Astrocyte (in vitro differentiated cells and primary cell): ENCODE measurements at places on chromosomes 7 and 10. TPM values are rescaled to one million over a fixed set of nuclear protein-coding genes. Genes with fewer than 3 reads are reported as not detected.

The ELMO1 gene
- total RNA-seq: 17.8 and 20.4 TPM in 2 replicates

The SMURF1 gene
- total RNA-seq: 36.9 and 44.7 TPM in 2 replicates

The ZYX gene
- 477 and 523 TPM in 2 replicates for total RNA-seq

The C10orf67 gene
- 0.27 and 0.46 TPM in 2 replicates for total RNA-seq

The SPAM1 gene
- not detected in 2 replicates for total RNA-seq

The SPACDR gene
- total RNA-seq: 2.5 and 2.6 TPM in 2 replicates

The ATOH7 gene
- 0.19 TPM in 1 of 2 replicates, not detected in the other for total RNA-seq

The PRRT4 gene
- total RNA-seq: 0.62 and 0.93 TPM in 2 replicates

The LGI1 gene
- total RNA-seq: 0.41 and 2.0 TPM in 2 replicates

The SEMA3A gene
- 22.0 and 31.3 TPM in 2 replicates for total RNA-seq

The VWDE gene
- 0.77 and 1.8 TPM in 2 replicates for total RNA-seq

DNA sequence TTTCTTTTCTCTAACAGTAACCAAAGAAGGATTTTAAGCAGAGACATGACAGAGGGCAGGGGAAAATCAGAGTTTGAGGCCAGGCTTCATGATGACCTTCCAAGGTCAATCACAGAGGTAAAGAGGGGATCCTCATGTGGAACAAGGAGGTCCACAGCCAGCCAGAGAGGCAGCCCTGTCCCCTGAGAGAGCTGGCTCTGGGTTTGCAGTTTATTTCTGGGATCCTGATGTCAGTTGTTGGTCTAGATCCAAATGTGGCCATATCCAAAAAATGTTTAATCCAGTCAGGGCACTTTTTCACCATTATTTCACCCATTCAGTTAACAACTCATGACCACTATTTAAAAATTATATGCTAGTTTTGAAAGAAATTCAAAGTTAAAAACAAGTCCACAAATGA, 45.6 kb downstream of the GPR141 start:
- no peaks in the 10 kb centered on the region for H3K4me1 ChIP-seq
- DNase-seq: no peak
- no peak overlapping the region for H3K4me3 ChIP-seq
- H3K27ac ChIP-seq: no peak overlapping the region

- no peak for DNase-seq
- no peaks in the 10 kb centered on the region for H3K36me3 ChIP-seq
- H3K4me3 ChIP-seq: no peak overlapping the region
Observed at GRCh38 chr7:127322351-127322750, 69.6 kb upstream of the GRM8 start.

GRCh38 chr7:113087071-113087998, 708 bp upstream of the GPR85 start:
- DNase-seq: peak; percentile 94
- no peaks in the 10 kb centered on the region for H3K27me3 ChIP-seq
- peaks cover 8% of the 10 kb centered on the region for H3K4me1 ChIP-seq
- H3K4me3 ChIP-seq: peak overlapping the region; percentile 70
- H3K27ac ChIP-seq: peak overlapping the region; percentile 99

- H3K36me3 ChIP-seq: no peaks in the 10 kb centered on the region
- no peaks in the 10 kb centered on the region for H3K4me1 ChIP-seq
- H3K27ac ChIP-seq: no peak overlapping the region
- DNase-seq: no peak
Observed at GRCh38 chr7:30852308-30852684, 59.4 kb upstream of the AQP1 start.

- no peak overlapping the region for H3K4me3 ChIP-seq
- H3K4me1 ChIP-seq: no peaks in the 10 kb centered on the region
- no peaks in the 10 kb centered on the region for H3K36me3 ChIP-seq
- no peak for DNase-seq
Observed at GRCh38 chr10:23945845-23946244, 263.1 kb upstream of the KIAA1217 start.

DNA sequence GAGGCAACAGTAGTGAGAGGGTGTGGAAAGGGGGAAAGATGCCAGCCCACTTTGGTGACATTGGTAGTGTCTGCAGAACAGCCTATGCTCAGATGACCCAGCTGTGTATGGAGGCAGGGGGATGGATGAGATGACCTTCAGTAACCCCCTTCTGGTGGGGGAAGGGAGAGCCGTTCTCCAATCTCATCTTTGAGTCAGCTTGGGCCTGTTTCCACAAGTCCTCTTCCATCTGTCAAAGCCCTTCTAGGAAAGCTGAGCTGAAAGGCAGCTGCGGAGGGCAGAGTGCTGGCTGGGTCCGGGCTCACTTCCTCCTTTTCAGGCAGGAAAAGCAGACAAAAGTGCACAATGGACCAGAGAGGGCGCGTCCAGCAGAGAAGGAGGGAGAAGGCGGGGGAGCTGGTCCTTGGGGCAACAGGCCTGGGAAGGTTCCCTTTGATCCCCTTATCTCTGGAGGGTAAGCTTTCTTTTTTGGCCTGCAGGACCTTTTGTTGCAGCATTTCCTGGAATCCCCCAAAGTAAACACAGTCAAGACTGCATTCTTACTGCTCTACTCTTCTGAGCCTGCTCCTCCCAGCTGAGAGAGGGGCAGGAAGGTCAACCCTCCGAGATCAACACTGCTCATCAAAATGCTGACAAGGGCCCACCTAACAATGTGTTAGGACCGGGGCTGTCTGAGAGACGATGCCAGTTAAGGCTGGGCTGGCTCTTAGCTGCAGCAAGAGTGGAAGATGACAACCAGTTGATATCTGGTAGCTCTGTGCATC, 1.2 kb upstream of the LRMDA start:
- no peak for DNase-seq
- H3K27me3 ChIP-seq: peaks cover 23% of the 10 kb centered on the region
- no peak overlapping the region for H3K27ac ChIP-seq
- H3K36me3 ChIP-seq: no peaks in the 10 kb centered on the region
- H3K4me1 ChIP-seq: peaks cover 10% of the 10 kb centered on the region

DNA sequence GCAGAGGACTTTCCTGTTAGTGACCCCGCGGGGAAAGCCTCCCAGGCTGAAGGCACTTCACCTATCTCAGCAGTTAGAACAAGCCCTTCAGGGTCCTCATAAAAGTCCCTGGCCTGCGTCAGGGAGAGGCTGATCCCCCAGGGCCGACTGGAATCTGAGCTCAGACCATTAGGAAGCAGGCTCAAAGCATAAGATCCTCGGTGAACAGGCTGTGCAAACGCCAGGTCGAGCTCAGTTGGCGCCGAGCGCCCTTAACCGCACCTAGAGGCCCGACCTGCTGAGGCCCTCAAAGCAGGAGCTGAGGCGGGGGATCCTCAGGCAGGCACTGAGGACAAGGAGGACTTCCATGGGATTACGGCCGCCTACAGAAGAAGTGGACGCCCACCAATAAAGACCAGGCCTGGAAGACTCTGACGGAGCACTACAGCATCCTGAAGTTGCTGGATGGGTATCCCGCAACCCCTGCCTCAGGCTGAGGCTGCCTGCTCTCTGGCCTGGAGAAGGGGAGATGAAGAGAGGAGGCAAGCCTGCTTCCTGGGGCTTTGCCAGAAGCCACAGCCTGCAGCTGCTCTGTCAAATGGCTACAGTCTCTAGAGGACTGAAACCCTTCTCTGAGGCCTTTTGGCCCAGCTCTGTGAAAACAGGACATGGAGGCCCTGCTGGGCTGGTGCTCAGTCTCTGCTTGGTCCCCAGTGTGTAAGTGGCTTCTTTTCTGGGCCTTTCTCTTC, 29.9 kb downstream of the LIPJ start:
- DNase-seq: no peak
- no peaks in the 10 kb centered on the region for H3K27me3 ChIP-seq
- no peak overlapping the region for H3K27ac ChIP-seq
- no peaks in the 10 kb centered on the region for H3K36me3 ChIP-seq
- H3K4me1 ChIP-seq: no peaks in the 10 kb centered on the region

GRCh38 chr10:51326174-51326573, 251.9 kb downstream of the PRKG1 start:
- DNase-seq: no peak
- H3K4me1 ChIP-seq: no peaks in the 10 kb centered on the region
- H3K27me3 ChIP-seq: no peaks in the 10 kb centered on the region
- H3K27ac ChIP-seq: no peak overlapping the region

DNA sequence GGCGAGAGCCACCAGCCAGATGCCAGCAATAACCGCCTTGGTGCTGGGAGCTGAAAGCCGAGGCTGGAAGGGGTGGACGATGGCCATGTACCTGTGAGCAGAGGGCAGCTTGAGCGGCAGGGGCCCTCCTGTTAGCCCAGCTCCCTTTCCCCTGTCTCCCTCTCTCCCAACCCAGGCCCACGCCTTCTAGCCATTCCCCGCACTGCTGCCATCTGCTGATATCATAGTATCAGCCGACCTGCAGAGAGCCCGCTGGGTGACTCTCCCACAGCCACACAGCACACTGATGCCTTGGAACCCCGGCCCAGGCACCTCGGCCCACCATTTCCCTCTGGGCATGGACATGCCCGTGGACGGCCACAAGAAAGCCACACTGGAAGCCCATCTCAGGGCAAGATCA, 1.7 kb downstream of the TACR2 start:
- no peak overlapping the region for H3K27ac ChIP-seq
- H3K36me3 ChIP-seq: no peaks in the 10 kb centered on the region
- no peaks in the 10 kb centered on the region for H3K4me1 ChIP-seq
- H3K4me3 ChIP-seq: no peak overlapping the region
- peaks cover 3% of the 10 kb centered on the region for H3K27me3 ChIP-seq
- DNase-seq: no peak

GRCh38 chr7:156194813-156195212, 382.6 kb upstream of the SHH start:
- H3K4me3 ChIP-seq: no peak overlapping the region
- DNase-seq: no peak
- H3K36me3 ChIP-seq: no peaks in the 10 kb centered on the region
- H3K27ac ChIP-seq: no peak overlapping the region
- no peaks in the 10 kb centered on the region for H3K27me3 ChIP-seq
- no peaks in the 10 kb centered on the region for H3K4me1 ChIP-seq

DNA sequence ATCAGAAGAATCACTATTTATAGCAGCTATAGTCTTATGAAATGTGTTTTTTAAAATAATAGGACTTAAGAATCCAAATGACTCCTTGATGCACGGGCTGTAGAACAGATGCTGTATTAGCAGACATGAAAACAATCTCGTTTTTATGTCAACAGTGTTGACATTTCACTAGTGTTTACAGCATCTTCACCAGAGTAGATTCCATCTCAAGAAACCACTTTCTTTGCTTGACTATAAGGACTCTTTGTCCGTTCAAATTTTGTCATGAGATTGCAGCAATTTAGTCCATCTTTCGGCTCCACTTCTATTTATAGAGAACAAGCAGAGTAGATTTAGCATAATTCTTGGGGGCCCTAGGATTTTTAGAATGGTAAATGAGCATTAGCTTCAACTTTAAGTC, 295.1 kb downstream of the EXOC4 start:
- H3K27ac ChIP-seq: no peak overlapping the region
- no peaks in the 10 kb centered on the region for H3K36me3 ChIP-seq
- no peak overlapping the region for H3K4me3 ChIP-seq

GRCh38 chr10:44384601-44385025, 284 bp downstream of the CXCL12 start:
- H3K36me3 ChIP-seq: peaks cover 2% of the 10 kb centered on the region
- peak overlapping the region; percentile 61 for H3K4me3 ChIP-seq
- no peak overlapping the region for H3K27ac ChIP-seq
- no peak for DNase-seq
- H3K27me3 ChIP-seq: peaks cover 4% of the 10 kb centered on the region

DNA sequence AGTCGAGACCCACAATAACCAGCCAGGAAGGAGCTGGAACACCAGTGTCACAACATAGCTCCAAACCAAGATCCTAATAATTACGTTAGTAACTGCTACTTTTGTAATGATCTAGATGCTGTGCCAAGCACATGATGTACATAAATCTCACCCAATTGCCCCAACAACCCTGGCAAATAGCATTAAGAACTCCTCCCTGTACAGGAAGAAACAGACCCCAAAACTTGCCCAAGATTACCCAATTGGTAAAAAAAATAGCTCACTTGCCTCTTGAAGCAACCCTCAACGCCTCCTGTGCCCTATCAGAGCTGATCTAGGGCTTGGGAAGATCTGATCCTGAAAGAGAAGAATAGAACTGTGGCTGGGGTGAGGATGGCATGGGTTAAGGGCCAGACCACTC, 628.7 kb upstream of the AUTS2 start:
- peaks cover 2% of the 10 kb centered on the region for H3K4me1 ChIP-seq
- H3K27ac ChIP-seq: no peak overlapping the region
- no peaks in the 10 kb centered on the region for H3K27me3 ChIP-seq
- no peak for DNase-seq
- no peaks in the 10 kb centered on the region for H3K36me3 ChIP-seq

- no peaks in the 10 kb centered on the region for H3K36me3 ChIP-seq
- no peak overlapping the region for H3K27ac ChIP-seq
- DNase-seq: peak; percentile 10
- H3K27me3 ChIP-seq: no peaks in the 10 kb centered on the region
Observed at GRCh38 chr7:34011696-34012095, 106.4 kb downstream of the BMPER start.

- no peaks in the 10 kb centered on the region for H3K36me3 ChIP-seq
- H3K27ac ChIP-seq: no peak overlapping the region
- no peaks in the 10 kb centered on the region for H3K27me3 ChIP-seq
- no peak overlapping the region for H3K4me3 ChIP-seq
- no peaks in the 10 kb centered on the region for H3K4me1 ChIP-seq
Observed at GRCh38 chr10:131446171-131446570, 134.7 kb upstream of the TCERG1L start.

DNA sequence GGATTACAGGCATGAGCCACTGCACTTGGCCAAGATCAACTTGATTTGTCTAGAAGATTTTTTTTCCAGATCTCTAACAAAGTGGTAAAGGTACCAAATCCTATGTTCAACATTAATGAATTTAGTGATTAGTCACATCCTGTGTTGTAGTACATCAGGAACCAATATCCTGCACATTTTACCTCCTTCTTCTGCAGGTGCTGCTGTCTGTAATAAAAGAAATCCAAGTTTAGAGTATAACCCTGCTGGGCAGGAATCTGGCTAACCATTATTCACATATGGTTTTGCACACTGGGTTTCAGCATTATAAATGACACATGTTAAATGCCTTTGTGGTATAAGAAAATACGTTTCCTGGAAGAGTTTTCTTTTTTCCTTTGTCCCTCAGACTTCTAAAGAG, 10.8 kb downstream of the PARD3 start:
- no peaks in the 10 kb centered on the region for H3K27me3 ChIP-seq
- H3K27ac ChIP-seq: no peak overlapping the region
- no peak overlapping the region for H3K4me3 ChIP-seq
- DNase-seq: peak; percentile 53
- peaks cover 7% of the 10 kb centered on the region for H3K4me1 ChIP-seq

GRCh38 chr7:107104801-107105200, 60.3 kb downstream of the PRKAR2B start:
- no peaks in the 10 kb centered on the region for H3K27me3 ChIP-seq
- DNase-seq: no peak
- no peak overlapping the region for H3K27ac ChIP-seq
- H3K4me1 ChIP-seq: peaks cover 3% of the 10 kb centered on the region
- no peak overlapping the region for H3K4me3 ChIP-seq
- no peaks in the 10 kb centered on the region for H3K36me3 ChIP-seq

GRCh38 chr7:107659666-107660065, 962 bp upstream of the SLC26A4 start:
- H3K27me3 ChIP-seq: peaks cover 23% of the 10 kb centered on the region
- H3K4me1 ChIP-seq: peaks cover 18% of the 10 kb centered on the region
- no peak overlapping the region for H3K27ac ChIP-seq
- no peaks in the 10 kb centered on the region for H3K36me3 ChIP-seq
- no peak overlapping the region for H3K4me3 ChIP-seq
- DNase-seq: peak; percentile 78
